Small intestine (tissue), 16 donors: ENCODE measurements at places on chromosomes 3 and 15. TPM values are rescaled to one million over a fixed set of nuclear protein-coding genes. Genes with fewer than 3 reads are reported as not detected.
A peak's percentile ranks its signal among the peaks of the same experiment; 100 is the strongest.

Gene TERC
- 0.87 TPM for polyA plus RNA-seq

DNA sequence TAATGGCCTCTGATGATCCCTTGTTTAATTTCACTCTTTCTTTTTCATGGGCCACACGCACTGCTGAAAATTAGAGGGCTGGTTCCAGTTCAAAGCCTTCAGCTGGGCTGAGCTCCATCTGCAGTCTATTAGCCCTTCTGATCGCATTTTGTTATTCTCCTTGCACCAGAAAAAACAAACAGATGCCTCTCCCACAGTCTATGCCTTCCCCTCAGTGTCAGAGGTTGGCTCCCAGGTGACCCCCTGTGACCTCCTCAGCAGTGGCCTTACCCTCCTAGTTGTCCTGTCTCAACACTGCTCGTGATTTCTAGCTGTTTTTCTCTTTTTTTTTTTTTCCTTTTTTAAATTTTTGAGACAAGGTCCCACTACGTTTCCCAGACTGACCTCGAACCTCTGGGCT lies 77.1 kb upstream of the PRTG start:
- no peak overlapping the region for H3K27ac ChIP-seq
- no peak overlapping the region for H3K4me3 ChIP-seq
- H3K36me3 ChIP-seq, result no peaks in the 10 kb centered on the region
- no peak for DNase-seq

DNA sequence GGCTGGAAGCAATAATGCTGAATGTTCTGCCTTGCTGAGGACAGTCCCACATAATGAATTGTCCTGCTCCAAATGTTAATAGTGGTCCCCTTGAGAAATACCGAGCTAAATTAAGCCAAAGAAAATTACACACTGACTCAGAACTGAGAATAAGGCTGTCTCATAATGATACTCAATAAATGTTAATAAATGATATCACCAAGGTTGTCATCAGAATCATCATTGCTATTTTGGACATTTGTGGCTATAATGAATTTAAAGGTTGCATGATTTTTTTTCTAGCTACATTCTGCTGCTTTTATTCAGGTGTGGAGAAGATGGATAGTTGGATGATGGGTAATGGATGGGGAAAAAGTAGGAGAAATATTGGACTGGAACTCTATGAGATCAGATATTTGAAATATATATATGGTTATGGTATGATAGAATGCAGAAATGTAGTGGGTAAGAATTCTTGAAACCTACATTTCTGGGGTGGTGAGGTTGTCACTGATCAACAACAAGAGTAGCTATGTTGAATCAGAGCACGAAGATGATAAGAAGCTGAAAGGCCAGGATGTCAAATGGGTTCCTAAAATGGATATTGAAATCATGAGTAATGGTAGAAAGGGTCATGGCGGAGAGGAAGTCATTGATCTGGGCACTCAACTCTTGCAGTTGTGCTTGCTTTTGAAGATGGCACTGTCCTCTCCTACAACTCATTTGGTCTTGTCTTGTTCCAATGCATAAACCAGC lies 12.8 kb downstream of the CHST2 start:
- no peak overlapping the region for H3K4me3 ChIP-seq
- no peak overlapping the region for H3K27ac ChIP-seq
- H3K4me1 ChIP-seq, result no peaks in the 10 kb centered on the region
- no peaks in the 10 kb centered on the region for H3K36me3 ChIP-seq
- no peaks in the 10 kb centered on the region for H3K27me3 ChIP-seq

DNA sequence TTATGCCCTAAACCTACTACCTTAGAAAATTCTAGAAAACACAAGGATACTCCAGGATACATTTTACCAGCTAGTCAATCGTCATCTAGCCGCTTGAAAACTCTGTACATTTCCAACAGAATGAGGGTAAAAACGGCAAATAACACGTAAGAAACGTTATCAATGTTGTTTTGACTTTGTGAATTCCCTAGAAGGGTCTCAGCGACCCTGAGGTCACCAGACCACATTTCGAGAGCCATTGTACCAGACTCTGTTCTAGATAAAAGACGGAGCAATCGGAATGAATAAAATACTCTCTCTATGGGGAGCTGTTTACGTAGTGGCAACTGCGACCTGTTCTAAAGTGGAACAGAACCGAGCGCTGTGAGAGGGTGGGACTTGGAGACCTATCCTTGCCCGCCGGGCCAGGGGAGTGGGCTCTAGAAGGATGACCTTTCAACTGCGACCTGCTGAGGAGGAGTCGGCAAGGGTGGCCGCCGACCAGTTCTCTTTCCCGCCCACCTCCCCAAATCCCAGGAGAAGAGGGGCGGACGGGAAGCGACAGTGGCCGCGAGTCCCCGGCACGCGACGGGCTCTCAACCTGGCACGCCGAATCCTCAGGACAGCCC lies 778 bp upstream of the AP4E1 start:
- peaks cover 2% of the 10 kb centered on the region for H3K36me3 ChIP-seq
- no peak for DNase-seq
- H3K27ac ChIP-seq, result peak overlapping the region; percentile 98
- H3K27me3 ChIP-seq, result no peaks in the 10 kb centered on the region

Gene NR2E3
- polyA plus RNA-seq, result 0.27 TPM

Gene A4GNT
- polyA plus RNA-seq, result 0.03 TPM

GRCh38 chr3:4387210-4388204 lies 79.6 kb downstream of the SUMF1 start:
- DNase-seq, result no peak
- no peak overlapping the region for H3K4me3 ChIP-seq
- no peaks in the 10 kb centered on the region for H3K27me3 ChIP-seq
- no peaks in the 10 kb centered on the region for H3K4me1 ChIP-seq
